ENCODE measurements at places on chromosomes 16 and 17. TPM values are rescaled to one million over a fixed set of nuclear protein-coding genes. Genes with fewer than 3 reads are reported as not detected.

The P3H4 gene
- 7.7 TPM for total RNA-seq

The BCL6B gene
- total RNA-seq, result not detected

The PIK3R6 gene
- 0.53 TPM for total RNA-seq

The STH gene
- not detected for total RNA-seq

The NPIPB8 gene
- total RNA-seq, result not detected

The SCARF1 gene
- 1.5 TPM for total RNA-seq

The MT4 gene
- not detected for total RNA-seq

The DNAH2 gene
- total RNA-seq, result not detected

The CRYBA1 gene
- total RNA-seq, result not detected

The RHBDL3 gene
- not detected for total RNA-seq

The CCDC78 gene
- total RNA-seq, result 6.2 TPM

The HOXB13 gene
- total RNA-seq, result not detected

The G6PC1 gene
- total RNA-seq, result 0.30 TPM

The EZH1 gene
- total RNA-seq, result 87.1 TPM

The GPR179 gene
- 0.03 TPM for total RNA-seq

The PRSS33 gene
- not detected for total RNA-seq

The TIMP2 gene
- 5.5 TPM for total RNA-seq

The CSH1 gene
- not detected for total RNA-seq

The TNFRSF12A gene
- total RNA-seq, result 2.5 TPM

The SLC6A4 gene
- 0.32 TPM for total RNA-seq

The SCNN1B gene
- total RNA-seq, result not detected

The ABCA6 gene
- 0.25 TPM for total RNA-seq

The GPR139 gene
- not detected for total RNA-seq

The RDM1 gene
- total RNA-seq, result 0.83 TPM

The RPGRIP1L gene
- total RNA-seq, result 3.8 TPM

The CALB2 gene
- total RNA-seq, result not detected

The KRTAP1-1 gene
- total RNA-seq, result not detected

All from T-cell (primary cell).